Pancreas (tissue), 10 donors: ENCODE measurements at places on chromosomes 4 and X.

GRCh38 chrX:55144697-55145096 is 55.9 kb downstream of the PAGE2 start:
- H3K27me3 ChIP-seq, result no peaks in the 10 kb centered on the region
- no peak for DNase-seq
- no peaks in the 10 kb centered on the region for H3K36me3 ChIP-seq
- H3K4me1 ChIP-seq, result no peaks in the 10 kb centered on the region

DNA sequence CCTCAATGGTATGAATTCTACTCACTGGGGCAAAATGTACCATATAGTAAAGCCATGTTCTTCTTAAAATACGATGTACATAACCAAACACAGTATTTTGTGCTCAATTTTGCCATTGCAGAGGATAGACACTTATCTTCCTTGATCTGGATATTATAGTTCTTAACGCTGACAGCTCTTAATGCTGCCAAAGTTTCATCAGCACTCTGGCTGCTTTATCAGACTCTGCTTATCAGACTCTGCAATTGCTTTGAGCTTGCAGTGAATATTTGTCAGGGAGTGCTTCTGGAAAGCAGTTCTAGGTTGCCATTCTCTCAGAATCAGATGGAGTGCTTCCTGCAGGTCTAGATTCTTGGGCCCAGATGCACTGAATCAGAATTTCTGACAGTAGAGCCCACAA is 863.1 kb downstream of the CCSER1 start:
- no peak overlapping the region for H3K4me3 ChIP-seq
- no peaks in the 10 kb centered on the region for H3K4me1 ChIP-seq
- no peak overlapping the region for H3K27ac ChIP-seq
- DNase-seq, result no peak
- no peaks in the 10 kb centered on the region for H3K36me3 ChIP-seq

- DNase-seq, result no peak
- no peaks in the 10 kb centered on the region for H3K27me3 ChIP-seq
- H3K36me3 ChIP-seq, result no peaks in the 10 kb centered on the region
Observed at GRCh38 chrX:40201329-40201885, 103.6 kb upstream of the BCOR start.

- H3K27ac ChIP-seq, result no peak overlapping the region
- no peak for DNase-seq
- H3K36me3 ChIP-seq, result no peaks in the 10 kb centered on the region
- no peaks in the 10 kb centered on the region for H3K4me1 ChIP-seq
- H3K4me3 ChIP-seq, result no peak overlapping the region
Observed at GRCh38 chr4:18197467-18197866, 175.9 kb upstream of the LCORL start.

- H3K27me3 ChIP-seq, result no peaks in the 10 kb centered on the region
- no peak overlapping the region for H3K4me3 ChIP-seq
- no peaks in the 10 kb centered on the region for H3K4me1 ChIP-seq
- no peak overlapping the region for H3K27ac ChIP-seq
- no peaks in the 10 kb centered on the region for H3K36me3 ChIP-seq
Observed at GRCh38 chr4:146051728-146052391, 113.2 kb upstream of the ZNF827 start.

- H3K4me1 ChIP-seq, result no peaks in the 10 kb centered on the region
- no peaks in the 10 kb centered on the region for H3K36me3 ChIP-seq
- no peak overlapping the region for H3K4me3 ChIP-seq
Observed at GRCh38 chr4:40952672-40953071, 202.9 kb downstream of the NSUN7 start.

DNA sequence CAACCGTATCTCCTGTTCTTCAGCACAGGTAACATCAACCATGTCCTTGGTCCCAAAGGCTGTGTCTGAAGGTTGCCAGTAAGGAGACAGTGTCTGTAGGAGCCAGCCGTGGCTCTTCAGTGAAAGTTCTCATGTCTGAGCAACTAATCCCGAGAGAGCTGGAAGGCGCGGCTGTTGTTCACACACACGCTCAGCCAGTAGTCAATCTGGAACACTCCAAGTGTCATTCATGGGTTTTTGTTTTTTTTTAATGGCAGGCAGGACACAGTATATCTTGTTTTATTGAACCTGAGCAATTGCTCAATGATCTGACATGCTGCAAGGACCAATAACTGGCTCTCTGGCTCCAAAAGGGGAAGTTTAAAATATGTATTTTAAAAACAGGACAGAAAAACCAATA is 48.4 kb upstream of the MAP3K15 start:
- no peaks in the 10 kb centered on the region for H3K27me3 ChIP-seq
- no peaks in the 10 kb centered on the region for H3K4me1 ChIP-seq
- no peak overlapping the region for H3K4me3 ChIP-seq
- H3K27ac ChIP-seq, result no peak overlapping the region
- H3K36me3 ChIP-seq, result no peaks in the 10 kb centered on the region

GRCh38 chr4:6017800-6018199 is 431 bp downstream of the C4orf50 start:
- no peaks in the 10 kb centered on the region for H3K27me3 ChIP-seq
- no peak overlapping the region for H3K27ac ChIP-seq
- H3K4me3 ChIP-seq, result no peak overlapping the region
- no peak for DNase-seq
- no peaks in the 10 kb centered on the region for H3K36me3 ChIP-seq
- no peaks in the 10 kb centered on the region for H3K4me1 ChIP-seq

DNA sequence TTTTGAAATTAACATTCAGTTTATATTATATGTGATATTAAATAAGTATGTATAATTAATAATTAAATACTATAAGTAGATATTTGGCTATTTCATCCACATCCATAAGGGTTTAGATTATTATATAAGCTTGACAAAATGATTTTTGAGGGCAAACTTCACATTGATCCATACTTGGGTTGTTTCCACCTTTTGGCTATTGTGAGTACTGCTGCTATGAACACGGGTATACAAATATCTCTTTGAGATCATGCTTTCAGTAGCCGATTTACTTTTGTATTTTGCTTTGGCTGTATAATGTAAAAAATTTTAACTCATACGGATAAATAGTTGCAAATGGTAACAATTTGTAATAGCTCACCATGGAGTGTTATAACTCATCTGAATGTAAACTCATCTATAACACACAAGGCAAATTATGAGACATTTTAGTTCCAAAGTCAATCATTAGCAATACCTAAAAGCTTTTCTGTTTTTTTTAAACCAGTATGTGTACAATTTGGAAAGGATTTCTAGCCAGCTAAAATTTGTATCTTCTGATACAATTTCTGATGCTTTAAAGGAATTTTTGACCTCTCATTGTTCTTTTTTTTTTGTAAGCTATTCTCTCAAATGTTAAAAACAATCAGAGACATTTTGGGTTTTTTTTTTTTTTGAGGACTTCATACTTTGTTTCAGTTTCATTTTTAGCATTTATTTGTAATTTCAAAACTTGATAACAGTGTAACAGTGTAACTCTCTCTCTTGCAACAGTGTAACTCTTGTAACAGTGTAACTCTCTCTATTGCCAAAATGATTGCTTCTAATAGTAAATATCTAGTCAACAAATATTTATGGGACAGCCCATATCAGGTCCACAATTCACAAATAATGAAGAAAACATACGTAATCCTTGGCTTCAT is 51.8 kb upstream of the ARX start:
- H3K36me3 ChIP-seq, result no peaks in the 10 kb centered on the region
- no peak overlapping the region for H3K27ac ChIP-seq
- H3K4me3 ChIP-seq, result no peak overlapping the region
- H3K4me1 ChIP-seq, result no peaks in the 10 kb centered on the region
- DNase-seq, result no peak

- no peak for DNase-seq
- no peak overlapping the region for H3K4me3 ChIP-seq
- no peaks in the 10 kb centered on the region for H3K27me3 ChIP-seq
- H3K27ac ChIP-seq, result no peak overlapping the region
Observed at GRCh38 chrX:9745417-9746115, 20.1 kb downstream of the GPR143 start.

GRCh38 chr4:76160355-76160754 is 12.2 kb upstream of the NUP54 start:
- peaks cover 9% of the 10 kb centered on the region for H3K36me3 ChIP-seq
- no peak overlapping the region for H3K27ac ChIP-seq
- H3K4me3 ChIP-seq, result no peak overlapping the region
- DNase-seq, result no peak

DNA sequence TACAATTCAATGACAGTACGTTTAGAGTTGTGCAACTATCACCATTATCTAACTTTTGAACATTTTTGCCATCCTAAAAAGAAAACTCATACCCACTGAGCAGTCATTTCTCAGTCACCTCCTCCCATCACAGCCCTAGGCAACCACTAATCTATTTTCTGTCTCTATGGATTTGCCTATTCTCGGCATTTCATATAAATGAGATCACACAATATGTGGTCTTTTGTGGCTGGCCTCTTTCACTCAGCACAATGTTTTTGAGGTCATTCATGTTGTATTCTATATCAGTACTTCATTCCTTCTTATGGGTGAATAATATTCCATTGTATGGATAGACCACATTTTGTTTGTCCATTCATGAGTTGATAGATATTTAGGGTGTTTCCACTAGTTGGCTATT is 103.0 kb downstream of the PPEF1 start:
- no peak overlapping the region for H3K27ac ChIP-seq
- no peaks in the 10 kb centered on the region for H3K27me3 ChIP-seq
- no peak for DNase-seq
- no peak overlapping the region for H3K4me3 ChIP-seq
- no peaks in the 10 kb centered on the region for H3K4me1 ChIP-seq

DNA sequence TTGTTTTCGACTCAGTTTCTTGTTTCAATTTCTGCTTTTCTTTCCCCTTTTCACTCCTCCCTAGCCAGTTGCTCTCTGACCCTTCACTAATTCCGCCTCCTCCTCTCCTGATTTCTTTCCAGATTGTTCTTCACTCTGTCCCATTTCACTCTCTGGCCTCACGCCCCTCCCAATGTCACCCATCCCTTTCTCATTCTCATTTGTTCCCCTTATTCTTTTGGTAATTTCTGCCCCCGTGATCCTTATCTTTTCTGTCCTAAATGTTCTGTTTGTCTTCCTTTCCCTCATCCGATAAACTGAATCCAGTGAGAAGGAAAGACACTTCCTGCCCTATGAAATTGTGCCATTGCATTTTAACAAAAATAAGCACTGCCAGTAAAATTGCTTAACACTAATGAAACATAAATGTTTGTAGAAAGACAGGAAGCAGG is 94.5 kb upstream of the RASGEF1B start:
- no peaks in the 10 kb centered on the region for H3K4me1 ChIP-seq
- DNase-seq, result no peak
- peak overlapping the region; percentile 0 for H3K27ac ChIP-seq
- H3K27me3 ChIP-seq, result no peaks in the 10 kb centered on the region

DNA sequence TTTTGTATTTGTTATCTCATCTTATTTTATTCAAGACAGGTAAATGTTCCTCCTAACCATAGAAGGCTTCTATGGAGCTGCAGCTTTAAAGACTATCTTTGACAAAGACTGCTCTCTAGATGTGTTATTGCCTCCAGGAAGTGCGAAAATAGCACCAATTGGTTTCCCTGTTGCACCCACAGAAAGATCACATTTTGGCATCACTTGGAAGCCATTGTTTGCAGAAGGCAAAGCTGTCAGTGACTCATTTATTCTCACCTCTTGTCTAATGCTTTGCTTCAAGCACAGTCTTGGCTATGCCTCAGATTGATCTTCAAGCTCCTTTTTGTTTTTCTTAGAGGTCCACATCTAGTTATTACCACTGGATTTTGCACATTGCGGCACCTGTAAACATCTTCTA is 150.3 kb downstream of the PCDH7 start:
- H3K27ac ChIP-seq, result no peak overlapping the region
- H3K4me1 ChIP-seq, result no peaks in the 10 kb centered on the region
- no peaks in the 10 kb centered on the region for H3K27me3 ChIP-seq
- no peak overlapping the region for H3K4me3 ChIP-seq

DNA sequence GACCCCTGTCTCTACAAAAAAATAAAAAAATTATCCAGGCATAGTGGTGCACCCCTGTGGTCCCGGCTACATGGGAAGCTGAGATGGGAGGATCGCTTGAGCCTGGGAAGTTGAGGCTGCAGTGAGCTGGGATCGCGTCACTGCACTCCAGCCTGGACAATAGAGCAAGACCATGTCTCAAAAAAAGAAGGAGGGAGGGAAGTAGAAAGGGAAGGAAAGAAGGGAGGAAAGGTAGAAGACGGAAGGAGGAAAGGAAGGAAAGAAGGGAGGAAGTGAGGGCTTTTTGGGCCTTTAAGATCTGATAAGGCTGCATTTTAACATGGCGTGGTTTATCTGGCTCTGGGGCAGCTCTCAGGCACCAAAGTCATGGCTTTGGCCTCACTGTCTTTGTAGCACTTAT is 10.4 kb downstream of the PDK3 start:
- H3K4me3 ChIP-seq, result no peak overlapping the region
- no peak overlapping the region for H3K27ac ChIP-seq
- no peaks in the 10 kb centered on the region for H3K4me1 ChIP-seq

GRCh38 chr4:70452946-70453345 is 19.1 kb upstream of the MUC7 start:
- no peaks in the 10 kb centered on the region for H3K27me3 ChIP-seq
- H3K4me1 ChIP-seq, result no peaks in the 10 kb centered on the region
- DNase-seq, result no peak
- H3K4me3 ChIP-seq, result no peak overlapping the region
- no peaks in the 10 kb centered on the region for H3K36me3 ChIP-seq

- no peak overlapping the region for H3K27ac ChIP-seq
- H3K27me3 ChIP-seq, result no peaks in the 10 kb centered on the region
- no peaks in the 10 kb centered on the region for H3K36me3 ChIP-seq
Observed at GRCh38 chr4:55512922-55513571, 33.7 kb downstream of the CLOCK start.

DNA sequence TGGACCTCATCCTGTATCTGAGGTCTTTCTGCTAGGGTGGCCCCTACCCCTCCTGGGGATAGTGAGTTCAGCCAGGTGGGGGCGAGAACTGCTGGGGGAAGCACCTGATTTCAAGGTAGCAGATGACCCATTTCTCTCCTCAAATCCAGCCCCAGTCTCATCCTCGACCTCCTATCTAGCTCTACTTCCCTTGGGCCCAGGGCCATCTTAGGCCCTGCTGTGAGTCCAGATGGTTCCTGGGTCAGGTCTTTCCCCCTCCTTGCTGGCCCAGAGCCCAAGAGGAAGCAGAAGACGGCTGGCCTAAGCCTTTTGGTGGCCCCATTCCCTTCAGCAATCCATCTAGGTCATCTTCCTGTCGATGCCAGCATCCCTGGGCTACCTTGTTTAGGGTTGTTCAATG is 3.3 kb downstream of the CDK16 start:
- H3K4me1 ChIP-seq, result no peaks in the 10 kb centered on the region
- H3K27me3 ChIP-seq, result no peaks in the 10 kb centered on the region

GRCh38 chr4:22339491-22339890 is 176.4 kb downstream of the ADGRA3 start:
- no peaks in the 10 kb centered on the region for H3K4me1 ChIP-seq
- no peak overlapping the region for H3K4me3 ChIP-seq
- H3K27ac ChIP-seq, result no peak overlapping the region
- no peaks in the 10 kb centered on the region for H3K27me3 ChIP-seq
